ENCODE measurements at places on chromosomes 1 and 21.
A peak's percentile ranks its signal among the peaks of the same experiment; 100 is the strongest.

DNA sequence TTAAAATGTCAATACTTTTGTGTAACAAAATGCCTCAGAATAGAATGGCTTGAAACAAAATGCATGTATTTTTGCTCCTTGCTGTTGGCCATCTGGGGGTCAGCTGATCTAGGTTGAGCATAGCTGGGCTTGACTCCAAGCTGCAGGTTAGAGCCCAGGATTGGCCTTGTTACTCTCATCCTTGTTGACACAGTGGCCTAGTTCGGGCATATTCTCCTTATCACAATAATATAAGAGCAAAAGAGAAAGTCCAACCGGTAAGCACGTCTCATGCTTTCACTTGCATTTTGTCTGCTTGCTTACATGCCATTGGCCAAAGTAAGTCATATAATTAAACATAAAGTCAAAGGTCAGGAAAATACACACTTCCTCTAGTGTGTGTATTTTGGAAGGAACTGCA lies 456.2 kb downstream of the KCNT2 start:
- no peak for DNase-seq

DNA sequence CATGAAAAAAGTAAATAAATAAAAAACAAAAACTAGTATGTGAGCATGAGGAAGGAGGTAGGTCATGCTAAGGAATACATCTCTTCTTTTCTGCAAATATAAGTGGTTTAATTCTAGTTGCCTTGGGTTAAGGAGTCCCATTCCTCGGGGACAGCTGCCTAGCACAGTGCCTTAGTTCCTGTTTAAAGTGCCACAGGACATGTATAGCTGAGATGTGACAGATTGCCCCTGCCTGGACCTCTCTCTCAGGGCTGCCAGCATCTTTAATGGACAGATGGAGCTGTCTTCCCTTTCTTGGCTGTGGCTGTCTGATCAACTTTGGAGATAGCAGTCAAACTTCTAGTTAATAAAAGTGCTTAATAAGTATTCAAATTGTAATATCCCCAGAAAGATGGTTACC lies 50.0 kb downstream of the TSEN15 start:
- DNase-seq, result no peak

- DNase-seq, result no peak
These were observed 147.0 kb upstream of the ERG start for GRCh38 chr21:38645282-38645681.

DNA sequence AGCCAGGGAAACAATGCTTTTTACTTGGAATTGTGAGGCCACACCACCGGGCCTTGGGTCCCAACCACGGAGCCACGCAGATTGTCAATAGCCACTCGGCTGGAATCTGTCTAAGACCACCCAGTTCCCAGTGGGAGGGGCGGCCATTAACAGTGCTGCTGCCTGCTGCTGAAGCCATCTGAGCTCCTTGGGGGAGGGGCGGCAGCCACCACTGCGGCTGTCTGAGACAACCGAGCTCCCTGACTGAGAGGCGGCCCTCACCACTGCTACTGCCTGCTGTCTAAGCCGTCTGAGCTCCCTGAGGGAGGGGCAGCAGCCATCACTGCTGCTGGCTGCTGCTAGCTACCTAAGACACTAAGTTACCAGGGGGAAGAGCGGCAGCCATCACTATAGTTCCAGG lies 64.3 kb downstream of the DMRTA2 start:
- no peak for DNase-seq

- no peak for DNase-seq
These were observed 124.9 kb upstream of the KIAA1614 start for GRCh38 chr1:180787628-180788307.

GRCh38 chr1:202952818-202953217 lies 5.3 kb downstream of the ADIPOR1 start:
- no peak for DNase-seq

GRCh38 chr1:102790997-102791396 lies 317.3 kb downstream of the COL11A1 start:
- no peak for DNase-seq

DNA sequence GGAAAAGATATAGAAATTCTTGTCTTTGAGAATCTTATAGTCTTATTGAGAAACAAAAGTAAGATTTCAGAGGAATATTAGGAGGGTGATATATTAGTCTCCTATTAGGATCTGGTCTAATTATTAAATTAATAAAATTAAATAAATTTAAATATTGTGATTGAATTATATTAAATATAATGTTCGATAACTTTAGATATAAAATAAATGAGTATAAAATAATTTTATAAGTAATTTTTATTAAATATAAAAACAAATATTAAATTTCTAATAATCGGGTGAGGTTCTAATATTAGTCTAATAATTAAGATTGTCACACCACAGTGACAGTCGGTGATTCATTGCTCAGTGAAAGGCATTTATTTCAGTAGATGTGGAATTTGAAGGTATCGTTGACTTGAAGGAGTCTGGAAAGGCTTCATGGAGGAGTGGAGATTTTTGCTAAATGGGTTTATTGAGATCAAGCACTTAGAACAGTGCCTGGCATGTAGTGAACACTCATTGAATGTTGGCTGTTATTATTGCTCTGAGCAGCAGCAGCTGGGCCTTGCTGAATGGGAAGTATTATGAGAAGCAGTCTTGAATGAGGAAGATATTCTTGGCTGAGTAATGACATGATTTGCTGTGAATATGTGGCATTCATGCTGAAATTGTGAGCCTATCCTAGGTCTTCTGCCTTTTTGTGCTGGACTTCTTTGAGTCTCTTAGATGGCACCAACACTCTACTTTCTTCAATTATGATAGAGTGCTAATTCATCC lies 74.6 kb downstream of the USP25 start:
- DNase-seq, result peak; percentile 25

GRCh38 chr1:33805988-33806387 lies 57.9 kb upstream of the HMGB4 start:
- no peak for DNase-seq

DNA sequence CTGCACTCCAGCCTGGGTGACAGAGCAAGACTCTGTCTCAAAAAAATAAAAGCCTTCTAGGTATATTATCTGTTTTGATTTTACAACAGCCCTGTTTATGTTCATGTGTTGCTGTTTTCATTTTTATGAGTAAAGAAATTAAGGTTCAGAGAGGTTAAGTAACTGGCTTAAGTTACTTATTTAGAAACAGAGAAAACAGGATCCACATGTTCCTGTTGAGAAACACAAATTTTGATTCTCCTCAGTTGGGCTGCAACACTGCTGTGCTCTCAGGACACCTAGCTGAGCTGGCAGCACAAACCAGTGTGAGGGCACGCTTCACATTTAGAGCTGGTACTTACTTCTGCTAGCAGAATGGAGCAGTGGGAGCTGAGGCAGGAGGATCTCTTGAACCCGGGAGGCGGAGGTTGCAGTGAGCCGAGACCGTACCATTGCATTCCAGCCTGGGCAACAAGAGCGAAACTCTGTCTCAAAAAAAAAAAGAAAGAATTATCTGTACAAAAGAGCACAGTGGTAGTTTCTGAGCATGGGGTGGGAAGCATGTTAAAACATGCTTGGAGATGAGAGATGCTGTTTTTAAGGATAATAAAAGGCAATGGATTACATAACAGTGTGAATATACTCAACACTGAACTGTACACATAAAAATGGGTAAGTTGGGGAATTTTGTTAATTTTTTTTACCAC lies 2.4 kb downstream of the SPRTN start:
- no peak for DNase-seq

GRCh38 chr1:78619803-78620579 lies at the start of gene IFI44L:
IFI44L (plus strand) TSS chr1:78620448; CDS start chr1:78627916, 7,468 bp downstream.
- no peak for DNase-seq
